NCI-H1694 treated with DMSO at 0.1 percent for 48 hours (cell line): ENCODE measurements at places on chromosomes 11 and 22.

DNA sequence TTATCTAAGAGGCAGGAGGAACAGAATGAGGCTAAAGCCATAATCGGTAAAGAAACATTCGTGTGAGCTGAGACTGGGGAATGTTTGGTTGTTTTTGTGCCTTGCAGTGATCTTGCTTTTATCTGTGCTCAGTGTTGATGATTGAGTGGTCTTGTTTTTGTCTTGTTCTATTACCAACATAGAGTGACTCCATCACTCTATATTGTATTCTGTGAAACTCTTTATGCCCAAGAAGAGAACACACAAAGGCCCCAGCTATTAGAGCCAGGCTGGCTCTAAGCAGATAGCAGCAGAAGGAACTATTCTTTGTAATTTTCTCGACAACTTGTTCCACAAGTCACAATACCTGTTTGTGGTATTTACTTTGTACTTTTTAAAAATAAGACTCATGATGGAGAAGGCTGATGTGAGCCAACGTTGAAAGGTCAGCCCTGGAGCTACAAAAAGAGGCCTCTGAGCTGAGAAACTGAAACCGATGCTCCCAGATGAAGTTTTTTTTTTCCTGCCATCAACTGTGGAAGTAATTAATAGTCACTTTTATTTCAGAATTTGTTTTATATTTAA, 68.4 kb downstream of the LARGE1 start:
- no peak for DNase-seq

DNA sequence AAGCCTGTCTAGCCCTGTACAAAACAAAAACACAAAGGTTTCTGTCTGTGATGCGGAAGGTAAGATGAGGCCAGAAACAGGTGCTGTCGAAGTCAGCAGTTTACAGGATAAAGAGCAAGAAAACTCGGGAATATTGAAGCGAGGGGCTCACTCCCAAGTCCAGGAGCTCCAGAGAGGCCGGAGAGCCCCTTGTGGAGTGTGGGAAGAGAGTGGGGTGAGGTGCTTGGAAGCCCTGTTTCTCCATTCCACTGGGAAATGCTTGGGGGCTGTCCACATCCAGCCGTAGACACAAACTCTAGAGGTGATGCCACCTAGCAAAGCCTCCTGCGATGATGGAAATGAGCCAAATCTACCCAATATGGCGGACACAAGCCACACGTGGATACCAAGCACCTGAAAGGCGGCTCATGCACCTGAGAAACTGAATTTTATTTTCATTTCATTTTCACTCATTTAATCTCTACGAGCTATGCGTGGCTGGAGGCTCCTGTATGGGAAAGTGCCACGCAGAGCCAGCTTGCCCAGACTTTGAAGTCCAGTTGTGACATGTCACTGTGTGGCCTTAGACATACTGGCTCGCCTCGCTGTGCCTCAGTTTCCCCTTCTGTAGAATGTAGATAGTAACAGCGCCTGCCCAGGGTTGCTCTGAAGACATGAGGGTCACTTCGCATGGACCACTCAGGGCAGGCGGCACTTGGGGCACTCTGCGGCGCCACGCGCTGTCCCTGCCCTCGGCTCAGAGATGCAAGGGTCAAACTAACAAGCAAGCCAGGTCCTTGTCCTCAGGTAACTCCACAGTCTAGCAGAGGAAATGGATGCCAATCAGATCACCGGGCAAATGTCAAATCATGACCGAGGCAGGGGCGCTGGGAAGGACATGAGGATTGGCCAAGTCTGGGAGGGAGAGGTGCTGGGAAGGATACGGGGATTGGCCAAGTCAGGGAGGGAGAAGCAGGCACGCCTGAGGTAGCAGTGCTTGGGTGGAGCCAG, 684.7 kb downstream of the TBC1D22A start:
- no peak for DNase-seq

DNA sequence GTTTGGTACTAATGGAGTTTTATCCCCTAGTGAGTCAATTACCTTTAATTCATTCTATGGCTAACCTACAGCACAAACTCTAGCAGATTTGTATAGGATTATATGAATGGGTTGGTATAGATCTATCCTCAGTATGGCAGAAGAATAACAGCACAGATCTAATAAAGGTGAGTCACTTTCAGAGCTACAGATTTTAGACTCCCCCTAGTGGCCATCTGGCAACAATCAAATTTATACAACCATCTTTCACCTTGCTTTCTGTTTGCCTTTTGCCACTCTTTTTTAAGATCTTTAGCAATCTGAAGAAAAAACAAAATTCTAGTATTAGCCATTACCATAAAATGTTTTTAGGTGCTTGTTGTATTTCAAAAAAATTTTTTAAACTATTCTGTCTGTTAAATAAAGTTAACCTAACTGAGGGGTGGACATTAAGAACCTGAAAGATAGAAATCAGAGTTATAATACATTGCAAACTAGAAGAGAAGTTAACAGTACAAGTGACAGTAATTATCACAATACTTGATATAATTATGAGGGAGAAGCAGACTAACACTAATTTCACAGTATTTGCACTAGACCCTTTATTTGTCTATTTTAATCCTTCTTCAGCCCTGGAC, 25.8 kb downstream of the DDIAS start:
- peak; percentile 48 for DNase-seq

DNA sequence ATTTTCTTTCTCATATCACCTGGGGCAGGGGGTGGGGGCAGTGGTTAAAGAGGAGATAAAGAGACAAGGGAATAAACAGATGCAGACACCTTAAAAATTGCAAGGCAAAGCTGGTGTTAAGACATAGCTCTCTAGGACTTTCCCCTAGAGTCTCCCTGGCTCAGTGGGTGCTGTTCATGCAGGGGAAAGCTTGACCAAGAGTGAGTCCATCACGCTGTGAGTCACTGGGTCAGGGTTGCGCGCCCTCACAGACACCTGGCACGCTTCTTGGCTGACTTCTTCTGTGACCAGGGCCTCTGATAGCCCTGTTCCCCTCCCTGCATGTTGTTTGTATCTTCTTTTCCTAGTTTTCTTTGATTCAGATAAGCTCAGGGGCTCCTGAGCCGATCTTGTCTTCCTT, 31.9 kb downstream of the COMMD9 start:
- DNase-seq: no peak

DNA sequence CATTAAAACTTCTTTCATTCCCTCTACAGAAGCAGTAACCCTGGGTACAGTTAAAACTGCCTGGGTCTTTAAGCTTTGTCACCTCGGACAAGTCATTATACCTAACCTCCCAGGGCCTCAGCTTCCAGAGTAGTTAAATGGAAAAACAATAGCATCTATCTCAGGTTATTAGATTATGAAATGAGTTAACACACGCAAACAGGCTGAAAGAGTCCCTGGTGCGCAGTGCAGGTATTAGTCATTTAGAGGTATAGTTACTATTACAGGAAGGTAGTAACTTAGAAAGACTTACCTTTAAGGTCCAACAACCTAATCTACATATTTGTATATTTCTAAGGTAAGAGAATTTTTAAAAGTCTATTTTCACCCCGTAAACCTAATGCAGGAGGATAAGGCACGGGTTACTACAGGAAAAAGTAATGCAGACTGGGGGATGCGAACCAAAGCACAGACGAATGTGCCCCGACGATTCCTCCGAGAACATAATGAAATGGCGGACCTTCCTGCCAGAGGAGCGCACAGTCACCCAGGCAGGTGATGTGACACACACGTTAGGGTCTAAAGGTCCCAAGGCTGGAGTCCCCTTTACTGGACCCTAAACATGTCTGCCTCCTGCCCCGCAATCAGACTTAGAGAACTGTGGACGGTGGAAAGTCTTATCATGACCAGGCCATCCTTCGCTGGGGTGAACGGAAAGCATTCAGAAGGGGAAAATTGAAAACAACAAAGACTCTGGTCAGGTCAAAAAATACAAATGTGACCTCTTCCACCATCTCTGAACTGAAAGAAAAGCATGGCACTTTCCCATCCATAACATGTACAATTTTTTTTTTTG, 1.3 kb downstream of the NAP1L4 start:
- DNase-seq: no peak

- no peak for DNase-seq
These were observed 72.4 kb downstream of the MPPED1 start for GRCh38 chr22:43484227-43484626.

GRCh38 chr22:50098052-50098451, 8.2 kb downstream of the MOV10L1 start:
- DNase-seq: no peak

- no peak for DNase-seq
These were observed 31.8 kb upstream of the RAPSN start for GRCh38 chr11:47480762-47481161.

GRCh38 chr22:17972385-17973191, 51.8 kb downstream of the MICAL3 start:
- no peak for DNase-seq

DNA sequence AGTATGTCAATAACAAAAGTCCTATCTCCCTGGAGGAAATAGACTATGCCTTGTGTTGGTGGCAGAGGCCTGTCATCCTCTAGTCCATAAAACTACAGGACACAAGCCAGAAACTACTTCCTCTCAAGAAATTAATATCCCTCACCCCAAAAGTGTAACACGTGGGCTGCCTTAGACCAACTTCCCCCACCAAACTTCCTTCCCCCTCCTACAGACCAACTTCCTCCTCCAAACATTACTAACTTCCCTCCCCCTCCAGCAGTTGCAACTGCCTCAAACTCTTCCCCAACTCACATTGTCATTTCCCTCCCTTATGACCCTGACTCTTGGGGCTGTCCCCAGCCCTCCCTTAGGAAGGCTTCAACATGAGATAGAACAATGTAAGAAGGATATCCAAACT, 6.3 kb downstream of the OR52K2 start:
- no peak for DNase-seq

- no peak for DNase-seq
These were observed 20.4 kb upstream of the L3MBTL2 start for GRCh38 chr22:41184679-41185078.

DNA sequence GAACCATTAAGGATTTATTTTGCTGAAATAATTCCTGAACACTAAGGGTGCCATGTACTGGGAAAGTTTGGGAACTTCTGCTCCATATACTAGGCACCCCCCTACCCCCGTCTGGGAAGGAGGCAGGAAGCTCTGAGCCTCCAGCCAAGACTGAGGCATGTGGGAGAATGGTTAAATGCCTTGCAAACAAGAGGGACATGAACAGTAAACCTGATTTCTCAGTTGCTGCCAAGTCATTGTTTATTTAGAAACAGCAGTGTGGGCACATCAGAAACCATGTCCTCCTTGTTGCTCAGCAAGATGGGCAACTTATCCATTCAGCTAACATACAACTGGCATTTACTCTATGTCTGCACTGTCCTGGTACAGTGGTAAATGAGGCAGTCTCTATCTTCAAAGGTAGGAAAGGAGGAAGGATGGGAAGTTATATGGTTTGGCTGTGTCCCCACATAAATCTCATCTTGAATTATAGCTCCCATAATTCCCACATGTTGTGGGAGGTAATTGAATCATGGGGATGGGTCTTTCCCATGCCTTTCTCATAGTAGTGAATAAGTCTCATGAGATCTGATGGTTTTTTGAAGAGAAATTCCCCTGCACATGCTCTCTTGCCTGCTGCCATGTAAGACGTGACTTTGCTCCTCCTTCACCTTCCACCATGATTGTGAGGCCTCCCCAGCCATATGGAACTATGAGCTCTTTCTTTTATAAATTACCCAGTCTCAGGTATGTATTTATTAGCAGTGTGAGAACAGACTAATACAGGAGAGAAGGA, 459.1 kb downstream of the MIAT start:
- DNase-seq: no peak

DNA sequence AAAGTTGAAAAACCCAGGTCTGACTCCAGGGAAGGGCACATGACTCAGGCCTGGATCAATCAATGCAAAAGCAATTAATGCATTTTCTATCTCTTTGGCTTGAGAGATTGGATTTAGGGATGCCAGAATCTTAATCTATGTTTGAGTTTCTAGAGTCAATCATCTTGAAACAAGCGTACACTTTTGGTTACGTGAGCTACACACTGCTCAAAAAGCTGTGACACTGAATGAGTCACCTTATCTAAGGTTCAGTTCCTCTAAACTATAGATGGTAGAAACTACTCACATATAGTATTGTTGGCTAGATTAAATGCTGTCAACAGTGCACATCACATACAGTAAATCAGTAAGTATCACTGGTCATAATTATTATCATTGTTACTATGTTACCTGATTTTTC, 24.2 kb downstream of the MRE11 start:
- DNase-seq: no peak

DNA sequence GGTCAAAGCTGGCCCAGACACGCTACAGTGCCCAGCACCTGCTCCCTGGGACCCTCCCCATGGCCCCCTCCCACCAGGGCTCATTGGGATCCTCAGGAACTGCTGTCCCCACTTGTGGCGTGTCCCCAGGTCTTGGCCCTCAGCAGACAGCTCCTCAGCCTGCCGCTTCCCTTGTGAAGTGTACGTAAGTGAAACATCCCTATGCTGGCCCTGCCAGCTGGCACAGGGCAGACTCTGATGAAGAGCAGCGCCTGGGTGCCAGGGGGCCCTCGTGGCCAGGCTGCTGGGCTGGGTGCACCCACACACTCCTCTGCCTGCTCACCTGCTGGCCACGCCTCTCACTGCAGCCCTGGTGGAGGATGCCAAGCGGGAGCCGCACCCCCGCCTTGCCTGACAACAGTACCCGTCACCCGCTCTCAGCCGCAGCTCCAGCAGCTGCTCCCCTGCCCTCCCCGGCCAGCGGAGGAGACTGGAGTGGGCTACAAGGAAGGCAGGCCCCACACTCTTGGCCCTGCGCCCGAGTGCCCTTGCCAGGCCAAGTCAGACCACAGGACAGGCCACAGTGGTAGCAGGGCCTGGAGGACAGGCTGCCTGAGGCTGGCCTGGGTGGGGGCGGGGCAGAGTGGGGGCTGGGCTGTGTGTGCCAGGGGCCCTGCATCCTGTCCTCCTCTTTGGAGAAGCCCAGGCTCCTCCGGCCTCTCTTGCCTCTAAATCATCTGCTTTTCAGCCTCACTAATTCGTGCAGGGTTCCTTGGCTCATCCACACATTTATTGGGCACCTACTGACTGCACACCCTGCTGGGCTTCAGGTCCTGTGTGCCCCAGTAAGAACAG, 39.5 kb downstream of the IGF2 start:
- DNase-seq: no peak
